H1 (cell line): ENCODE measurements at places on chromosomes 7 and 10. TPM values are rescaled to one million over a fixed set of nuclear protein-coding genes. Genes with fewer than 3 reads are reported as not detected.

The ZNF503 gene
- 0.13 and 0.27 TPM in 2 replicates for total RNA-seq

The MKI67 gene
- total RNA-seq, result 83.3 and 85.1 TPM in 2 replicates

The UBN2 gene
- total RNA-seq, result 36.7 and 39.6 TPM in 2 replicates

The GPR15LG gene
- not detected in 2 replicates for total RNA-seq

The GIMAP5 gene
- not detected in 2 replicates for total RNA-seq

GRCh38 chr7:27972276-27972675 lies 208.3 kb downstream of the JAZF1 start:
- no peak for DNase-seq
- H3K4me3 ChIP-seq, result no peak overlapping the region
- no peaks in the 10 kb centered on the region for H3K27me3 ChIP-seq
- H3K4me1 ChIP-seq, result no peaks in the 10 kb centered on the region
- H3K27ac ChIP-seq, result no peak overlapping the region
- no peaks in the 10 kb centered on the region for H3K36me3 ChIP-seq

- H3K4me1 ChIP-seq, result no peaks in the 10 kb centered on the region
- H3K27ac ChIP-seq, result no peak overlapping the region
- peaks cover 28% of the 10 kb centered on the region for H3K36me3 ChIP-seq
- H3K4me3 ChIP-seq, result no peak overlapping the region
These were observed 130.0 kb downstream of the ELAPOR2 start for GRCh38 chr7:86929293-86930109.

GRCh38 chr7:90766814-90767564 lies 170.9 kb downstream of the CDK14 start:
- no peaks in the 10 kb centered on the region for H3K27me3 ChIP-seq
- no peak overlapping the region for H3K27ac ChIP-seq
- H3K4me3 ChIP-seq, result no peak overlapping the region
- H3K4me1 ChIP-seq, result no peaks in the 10 kb centered on the region

DNA sequence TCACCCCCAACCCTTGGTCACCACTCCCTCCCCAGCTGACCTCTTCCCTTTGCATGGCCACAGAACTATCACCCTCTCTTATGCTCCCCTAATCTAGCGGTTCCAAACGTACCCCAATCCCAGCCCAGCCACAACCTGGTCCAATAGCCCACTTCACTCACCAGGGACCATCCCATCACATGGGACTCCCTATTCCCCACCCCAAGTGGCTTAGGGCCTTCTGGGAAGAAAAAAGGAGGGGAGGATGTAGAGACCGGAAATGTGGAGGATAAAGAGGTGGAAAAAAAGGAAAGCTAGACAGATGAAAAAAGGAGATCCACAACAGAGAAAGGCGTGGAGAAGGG lies 30.3 kb upstream of the PAX2 start:
- peak overlapping the region; percentile 41 for H3K4me3 ChIP-seq
- H3K36me3 ChIP-seq, result no peaks in the 10 kb centered on the region
- no peaks in the 10 kb centered on the region for H3K4me1 ChIP-seq
- no peak for DNase-seq
- no peak overlapping the region for H3K27ac ChIP-seq

DNA sequence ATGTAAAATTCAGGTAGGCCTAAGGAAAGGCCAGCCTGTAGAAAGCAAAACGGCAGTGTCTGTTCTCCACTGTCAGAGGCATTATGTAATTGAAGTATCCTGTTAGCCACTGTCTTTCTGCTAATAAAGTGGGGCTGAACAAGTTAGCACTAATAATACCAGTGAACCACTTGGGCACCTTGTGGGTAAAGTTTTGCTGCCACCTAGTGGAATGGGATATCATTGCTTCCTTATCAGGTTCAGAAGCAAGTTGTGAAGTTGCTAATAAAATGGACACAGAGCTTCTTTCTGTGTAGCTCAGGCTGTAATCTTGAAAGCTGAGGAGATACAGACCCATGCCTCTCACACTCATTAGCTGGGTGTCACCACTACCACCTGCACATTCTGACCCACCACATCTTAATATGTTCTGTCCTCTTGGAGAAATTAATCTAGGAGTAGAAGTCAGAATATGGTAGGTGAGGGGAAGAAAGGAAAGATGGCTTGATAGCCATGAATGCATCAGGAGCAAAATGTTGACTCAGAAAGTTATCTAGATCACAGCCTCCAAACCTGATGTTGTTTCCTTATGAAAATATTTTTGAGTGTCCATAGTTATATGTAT lies 175.1 kb downstream of the SEPTIN7 start:
- no peaks in the 10 kb centered on the region for H3K36me3 ChIP-seq
- no peak overlapping the region for H3K4me3 ChIP-seq
- H3K27ac ChIP-seq, result no peak overlapping the region
- peak; percentile 31 for DNase-seq

DNA sequence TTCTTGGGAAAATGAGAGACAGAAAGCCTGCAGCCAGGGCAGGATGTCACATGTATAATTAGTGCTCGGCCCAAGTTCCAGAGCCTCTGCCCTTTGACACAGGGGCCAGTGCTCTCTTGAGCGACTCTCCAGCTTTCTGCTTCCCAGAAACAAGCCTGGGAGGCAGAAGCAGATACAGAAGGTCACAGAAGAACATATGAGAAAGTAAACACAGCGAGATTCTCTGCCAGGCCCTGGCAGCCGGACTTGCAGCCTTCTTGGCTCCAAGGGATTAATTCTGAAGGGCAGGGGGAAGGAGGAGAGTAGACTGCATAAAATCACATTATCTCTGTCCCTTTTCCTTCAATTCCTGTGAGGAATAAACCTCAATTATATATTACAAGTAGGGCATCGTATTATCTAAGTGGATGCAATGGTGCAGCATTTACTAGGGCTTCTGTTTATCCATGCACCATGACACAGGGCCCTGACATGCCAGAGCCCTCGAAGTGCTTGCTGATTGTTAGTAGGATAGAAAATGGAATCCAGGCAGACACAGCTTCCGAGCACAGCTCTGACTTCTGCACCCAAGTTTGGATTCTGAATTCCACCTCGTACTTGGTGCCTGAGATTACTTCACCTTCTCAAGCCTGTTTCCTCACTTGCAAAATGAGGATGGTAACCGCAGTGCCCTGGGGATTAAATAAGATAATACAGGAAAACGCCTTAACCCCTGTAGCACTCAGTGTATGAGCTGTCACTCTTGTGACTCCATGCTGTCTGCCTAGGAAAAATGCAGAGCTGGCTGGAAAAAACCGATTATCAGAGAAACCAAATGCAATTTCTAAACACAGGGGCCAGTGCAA lies 536.5 kb downstream of the TNS3 start:
- H3K27me3 ChIP-seq, result peaks cover 3% of the 10 kb centered on the region; the same call in 1 of the 2 replicates
- H3K27ac ChIP-seq, result no peak overlapping the region
- no peaks in the 10 kb centered on the region for H3K4me1 ChIP-seq
- no peak overlapping the region for H3K4me3 ChIP-seq
- DNase-seq, result no peak

- no peak overlapping the region for H3K4me3 ChIP-seq
- H3K4me1 ChIP-seq, result no peaks in the 10 kb centered on the region
- H3K27ac ChIP-seq, result no peak overlapping the region
- peaks cover 3% of the 10 kb centered on the region; the same call in 1 of the 2 replicates for H3K27me3 ChIP-seq
These were observed 481 bp downstream of the SFTPA2 start for GRCh38 chr10:79559726-79560125.

- H3K36me3 ChIP-seq, result no peaks in the 10 kb centered on the region
- no peak for DNase-seq
- H3K27ac ChIP-seq, result no peak overlapping the region
- H3K4me3 ChIP-seq, result no peak overlapping the region
These were observed 90.9 kb downstream of the NEURL1 start for GRCh38 chr10:103584216-103585010.

- no peaks in the 10 kb centered on the region for H3K4me1 ChIP-seq
- H3K27ac ChIP-seq, result no peak overlapping the region
- H3K4me3 ChIP-seq, result no peak overlapping the region
- DNase-seq, result no peak
These were observed 59.0 kb upstream of the AGR3 start for GRCh38 chr7:16940776-16941175.
